ENCODE measurements at places on chromosomes 4 and X.
A peak's percentile ranks its signal among the peaks of the same experiment; 100 is the strongest.

DNA sequence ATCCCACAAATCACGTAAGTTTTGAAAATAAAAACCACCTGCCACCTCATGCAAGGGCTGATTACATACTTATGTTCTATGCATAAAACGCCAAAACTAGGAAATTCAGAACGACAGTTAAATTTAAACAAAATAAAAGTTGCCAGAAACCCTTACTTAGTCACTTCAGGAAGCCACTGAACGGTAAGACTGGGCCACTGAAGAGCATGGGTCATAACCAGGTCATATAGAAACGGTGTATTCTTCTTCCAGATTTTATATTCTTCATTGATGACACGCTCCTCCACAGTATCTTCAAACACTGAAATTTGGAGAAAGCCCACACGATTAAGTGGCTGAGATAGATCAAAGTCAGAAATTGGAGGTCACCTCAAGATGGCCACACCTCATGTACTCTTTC is 1.2 kb downstream of the RBBP7 start:
- peak; percentile 2 for DNase-seq

- DNase-seq: no peak
Measured at GRCh38 chr4:30525662-30526315, 194.4 kb upstream of the PCDH7 start.

DNA sequence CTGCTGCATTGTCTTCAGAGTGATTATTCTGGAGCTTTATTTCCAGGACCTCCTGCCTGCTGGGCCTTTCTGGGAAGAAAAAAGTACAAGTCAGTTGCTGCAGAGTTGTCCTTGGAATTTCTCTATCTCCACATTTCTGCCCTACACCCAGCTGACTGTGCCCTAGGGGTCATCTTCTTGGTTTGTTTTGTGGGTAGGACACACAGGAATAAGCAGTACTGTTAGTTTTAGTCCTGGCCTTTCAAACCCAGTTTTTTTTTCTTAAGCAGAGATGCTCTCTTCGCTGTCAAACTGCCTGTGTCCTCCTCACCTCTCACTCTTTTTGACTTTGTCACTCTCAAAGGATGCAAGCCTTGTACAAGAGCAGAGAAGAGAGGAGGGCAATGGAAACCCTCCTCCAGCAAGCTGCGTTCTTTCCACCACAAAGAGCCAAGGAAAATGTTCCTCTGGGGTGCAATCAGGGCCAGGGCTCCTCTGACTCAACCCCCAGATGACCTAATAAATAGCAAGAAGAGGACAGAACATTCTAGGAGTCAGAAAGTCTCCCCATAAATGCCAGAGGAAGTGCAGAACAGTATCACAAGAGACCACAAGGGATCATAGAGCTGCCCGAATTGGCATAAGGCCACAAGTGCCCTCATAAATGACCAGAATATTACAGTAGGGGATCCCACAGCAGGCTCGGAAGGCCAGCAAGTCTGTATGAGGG is 186.2 kb downstream of the RCHY1 start:
- no peak for DNase-seq

- no peak for DNase-seq
Measured at GRCh38 chr4:1465173-1466033, 59.2 kb upstream of the NKX1-1 start.

DNA sequence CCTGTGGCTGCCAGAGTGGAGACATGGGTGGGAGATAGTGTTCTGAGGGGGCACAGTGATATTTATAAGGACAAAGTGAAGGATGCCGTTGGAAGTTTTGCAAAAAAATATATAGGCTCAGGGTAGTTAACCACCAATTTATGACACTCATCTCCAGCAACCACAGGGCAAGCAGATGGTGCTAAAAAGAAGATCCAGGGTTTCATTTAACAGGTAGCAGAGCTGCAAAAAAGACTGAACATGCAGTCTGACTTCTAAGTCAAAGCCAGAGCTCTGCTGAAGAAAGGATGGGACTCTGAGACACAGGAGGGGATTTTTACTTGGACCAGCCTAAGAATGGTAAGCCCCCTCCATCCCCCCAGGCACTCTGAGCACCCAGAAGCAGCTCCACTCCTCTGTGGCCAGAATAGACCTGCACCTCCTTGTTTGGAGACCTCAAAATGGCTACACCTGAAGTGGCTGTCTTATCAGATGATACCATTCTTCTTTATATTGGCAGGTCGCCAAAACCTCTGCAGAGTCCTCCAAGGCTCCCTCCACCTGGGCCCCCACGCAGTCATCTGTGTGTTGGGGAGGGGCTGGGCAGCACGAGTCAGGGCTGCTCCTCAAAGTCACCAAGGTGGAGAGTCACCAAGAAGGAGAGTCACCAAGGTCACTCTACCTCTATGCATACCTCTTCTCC is 161.4 kb upstream of the FAM9B start:
- DNase-seq: no peak

- no peak for DNase-seq
Measured at GRCh38 chrX:50827996-50828395, 14.0 kb upstream of the SHROOM4 start.

- DNase-seq: no peak
Measured at GRCh38 chr4:172553216-172553615, 615.4 kb upstream of the GALNT7 start.

DNA sequence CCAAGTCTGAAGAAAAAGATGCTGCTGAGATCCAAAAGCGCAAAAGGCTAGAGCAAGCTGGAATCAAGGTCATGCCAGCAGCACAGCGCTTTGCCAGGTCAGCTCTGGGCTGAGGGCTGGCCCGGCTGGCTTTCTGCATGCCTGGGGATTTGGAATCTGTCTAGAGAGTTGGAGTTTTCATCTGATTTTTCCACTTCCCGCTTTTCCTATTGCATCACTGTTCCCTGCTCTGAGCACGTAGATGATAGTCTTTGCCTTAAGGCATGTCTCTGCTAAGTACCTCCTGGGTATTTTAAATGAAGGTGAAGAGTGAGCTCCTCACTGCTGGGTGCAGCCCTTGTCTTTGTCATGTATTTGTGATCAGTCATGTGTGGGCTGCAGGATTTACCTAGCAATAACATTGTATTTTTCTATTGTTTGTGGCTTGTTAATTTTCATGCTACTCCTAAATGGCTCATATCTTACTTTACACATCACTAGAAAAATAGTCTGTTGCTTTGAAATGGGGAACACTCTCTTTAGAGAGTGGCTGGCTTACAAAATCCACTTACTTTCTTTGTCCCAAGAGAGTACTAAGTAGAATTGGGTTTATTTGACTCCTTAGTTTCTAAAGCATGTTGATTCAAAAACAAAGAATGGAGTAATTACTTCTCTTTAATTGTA is 82.8 kb downstream of the LIMCH1 start:
- no peak for DNase-seq

DNA sequence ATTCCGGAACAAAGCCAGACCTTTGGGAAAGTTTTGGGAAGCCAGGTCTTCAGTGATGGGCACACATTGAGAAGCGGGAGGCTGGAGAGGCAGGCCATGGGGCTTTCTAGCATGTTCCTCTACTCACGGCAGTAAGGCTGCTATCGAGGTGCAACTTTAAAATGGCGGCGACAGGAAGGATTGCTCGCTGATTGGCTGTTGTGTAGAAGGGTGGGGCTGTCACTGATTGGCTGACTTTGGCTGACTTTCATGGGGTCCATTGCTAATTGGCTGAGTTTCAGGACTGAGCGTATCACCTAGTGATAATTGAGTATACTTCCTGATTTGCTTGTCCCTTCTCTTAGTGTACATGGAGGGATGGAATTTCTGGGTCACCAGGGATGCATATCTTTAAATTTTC is 19.7 kb upstream of the GLOD5 start:
- DNase-seq: no peak

DNA sequence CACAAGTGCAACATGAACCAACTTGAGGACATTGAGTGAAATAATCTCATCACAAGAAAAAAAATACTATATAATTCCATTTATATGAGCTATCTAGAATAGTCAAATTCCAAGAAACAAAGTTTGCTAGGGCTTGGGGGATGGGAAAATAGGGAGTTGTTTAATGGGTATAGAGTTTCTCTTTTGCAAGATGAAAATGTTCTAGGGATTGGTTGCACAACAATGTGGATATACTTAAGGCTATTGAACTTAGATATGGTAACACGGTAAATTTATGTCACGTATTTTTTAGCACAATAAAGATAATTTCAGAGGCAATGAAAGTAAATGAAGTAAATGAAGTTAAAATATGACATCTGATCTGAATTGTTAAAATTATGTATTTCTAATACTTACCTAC is 7.9 kb downstream of the MFSD8 start:
- DNase-seq: no peak

All from CD4-positive, alpha-beta T cell treated with Interleukin-12 subunit alpha and Interleukin-12 subunit beta, for 1 hour (primary cell).